ENCODE measurements at places on chromosomes 5 and 9.

- no peak for DNase-seq
These were observed 366.9 kb upstream of the ZNF608 start for GRCh38 chr5:125113328-125113727.

GRCh38 chr5:167339205-167339604 is 952.2 kb upstream of the WWC1 start:
- DNase-seq, result no peak

DNA sequence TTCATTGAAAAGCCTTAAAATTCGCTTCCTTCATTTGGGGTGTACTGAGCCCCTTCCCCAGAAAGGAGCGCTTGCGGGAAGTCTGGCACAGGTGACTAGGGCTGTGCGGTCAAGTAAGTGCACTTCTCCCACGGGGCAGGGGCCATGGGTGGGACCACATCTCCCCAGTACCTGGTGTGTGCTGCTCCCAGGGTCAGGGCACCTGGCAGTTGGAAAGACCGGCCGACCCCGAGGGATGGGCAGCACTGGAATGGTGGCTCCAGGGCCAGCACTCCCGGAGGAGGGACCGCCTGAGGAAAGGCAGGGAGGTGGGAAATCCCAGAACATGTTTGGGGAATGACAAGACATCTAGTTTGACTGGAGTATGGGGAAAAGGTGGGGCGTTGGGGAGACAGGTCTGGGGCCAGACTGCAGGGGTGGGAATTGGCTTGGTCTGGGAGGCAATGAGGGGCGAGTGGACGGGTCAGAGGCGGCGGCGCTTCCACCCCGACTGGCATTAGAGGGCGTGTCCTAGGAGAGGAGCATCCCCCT is 727 bp upstream of the GLIPR2 start:
- DNase-seq, result peak; percentile 84

GRCh38 chr5:177458912-177459350 is 12.3 kb downstream of the PRR7 start:
- peak; percentile 74 for DNase-seq

DNA sequence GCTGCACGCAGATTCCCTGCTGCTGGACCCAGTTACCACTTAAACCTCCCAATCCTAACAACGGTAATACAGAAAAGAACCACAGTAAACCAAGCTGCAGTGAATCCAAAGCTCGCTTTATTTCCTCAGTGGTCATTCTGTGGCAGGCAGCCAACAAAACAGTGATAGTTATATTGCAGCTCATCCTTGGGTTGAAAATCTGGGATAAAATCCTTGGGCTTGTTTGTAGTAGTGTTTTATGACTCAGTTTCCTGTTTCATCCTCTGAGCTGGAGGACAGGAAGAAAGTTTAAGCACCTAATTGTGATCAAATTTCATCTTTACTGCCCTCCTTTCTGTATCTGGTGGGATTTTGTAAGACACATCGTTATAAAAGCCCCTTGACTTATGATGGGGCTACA is 31.4 kb downstream of the HMGCR start:
- DNase-seq, result no peak

DNA sequence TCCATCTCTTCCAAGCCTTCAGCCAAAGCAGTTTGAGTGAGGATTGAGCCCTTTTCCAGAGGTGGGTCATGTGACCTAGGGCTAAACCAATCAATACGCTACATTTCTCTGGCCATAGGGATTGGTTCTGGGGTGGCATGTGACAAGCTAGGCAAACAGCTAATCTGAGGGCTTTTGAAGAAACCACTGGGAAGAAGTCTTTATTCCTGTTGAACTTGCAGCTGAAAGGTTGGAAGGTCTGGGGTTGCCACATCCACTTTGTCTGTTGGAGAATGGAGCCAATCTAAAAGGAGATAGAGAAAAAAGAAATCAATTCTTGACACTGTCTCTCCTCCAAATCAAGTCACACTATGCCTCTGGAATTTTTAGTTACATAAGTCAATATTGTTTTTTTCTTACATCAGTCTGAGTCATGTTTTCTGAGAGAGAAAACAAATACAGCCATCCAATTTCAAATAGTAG is 637.8 kb upstream of the WWC1 start:
- no peak for DNase-seq

GRCh38 chr9:113746486-113746885 is 129.6 kb upstream of the ZNF618 start:
- DNase-seq, result no peak

DNA sequence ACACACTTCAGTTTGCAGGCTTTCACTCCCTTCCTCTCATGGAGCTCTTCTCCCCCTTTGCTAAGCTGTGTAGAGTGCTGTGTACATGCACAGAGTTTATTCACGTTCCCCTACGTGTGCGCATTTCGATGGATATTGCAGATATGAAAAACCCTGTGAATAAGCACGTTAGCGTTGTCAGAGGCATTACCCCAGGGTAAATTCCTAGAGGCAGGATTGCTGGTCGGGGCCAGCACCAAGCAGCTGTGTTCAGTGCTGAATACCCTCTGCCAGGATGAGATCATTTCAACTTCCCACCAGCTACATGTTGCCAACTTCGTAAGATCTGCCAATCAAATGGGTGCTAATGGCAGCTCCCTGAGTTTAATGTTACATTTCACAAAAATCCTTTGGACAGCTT is 172.3 kb upstream of the PPP1R26 start:
- DNase-seq, result no peak

GRCh38 chr5:37875051-37875787 is 35.4 kb upstream of the GDNF start:
- DNase-seq, result no peak

GRCh38 chr5:131209506-131210150 is 38.9 kb downstream of the LYRM7 start:
- DNase-seq, result no peak

- DNase-seq, result no peak
These were observed 211.6 kb downstream of the MAST4 start for GRCh38 chr5:66807743-66808142.

GRCh38 chr5:126055348-126055729 is 367.9 kb upstream of the GRAMD2B start:
- DNase-seq, result no peak

GRCh38 chr5:53473633-53474032 is 6.8 kb upstream of the FST start:
- no peak for DNase-seq

GRCh38 chr9:70049672-70050271 is 6.1 kb downstream of the MAMDC2 start:
- DNase-seq, result no peak

GRCh38 chr5:169458221-169458620 is 125.4 kb upstream of the SPDL1 start:
- no peak for DNase-seq

DNA sequence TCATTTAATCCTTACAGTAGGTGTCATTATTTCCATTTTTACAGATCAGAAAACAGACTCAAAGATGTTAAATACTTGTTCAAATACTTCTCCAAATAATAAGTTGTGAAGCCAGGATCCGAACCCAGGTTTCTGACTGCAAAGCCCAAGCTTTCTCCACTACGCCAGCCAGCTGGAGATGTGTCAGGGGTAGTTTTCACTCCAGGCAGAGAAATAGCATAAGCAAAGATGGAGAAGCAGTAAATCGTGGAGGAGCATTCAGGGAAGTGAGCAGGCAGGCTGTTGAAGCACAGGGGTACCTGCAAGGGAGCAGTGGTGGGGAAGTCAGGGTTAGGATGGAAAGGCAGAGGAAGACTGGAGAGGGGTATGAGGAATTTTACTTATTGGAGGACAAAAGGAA is 2.9 kb downstream of the TLN1 start:
- DNase-seq, result no peak

DNA sequence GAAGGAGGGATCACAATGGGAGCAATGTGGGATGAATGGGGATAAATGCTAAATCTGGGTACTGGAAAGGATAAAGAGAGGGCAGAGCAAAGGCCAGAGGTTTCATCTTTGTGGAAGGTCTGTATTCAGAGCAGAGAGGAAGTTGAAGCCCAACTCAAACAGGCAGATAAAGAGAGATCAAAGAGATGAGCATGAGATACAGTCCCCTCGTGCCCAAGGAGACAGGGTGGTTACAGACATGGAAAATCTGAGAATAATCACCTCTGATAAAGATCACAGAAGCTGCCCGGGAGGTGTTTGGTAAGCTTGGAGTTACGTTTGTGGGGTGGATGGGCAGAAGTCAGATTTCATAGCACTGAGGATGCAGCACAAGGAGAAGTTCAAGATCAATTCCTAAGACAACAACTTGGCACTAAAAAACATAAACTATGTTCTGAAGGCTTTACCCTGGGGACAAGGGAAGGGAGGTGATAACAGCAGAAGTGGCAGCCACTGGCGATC is 459 bp upstream of the ERAP2 start:
- DNase-seq, result no peak

- DNase-seq, result peak; percentile 68
These were observed 241.5 kb downstream of the ARRDC3 start for GRCh38 chr5:91141642-91142041.

- no peak for DNase-seq
These were observed 24.1 kb downstream of the TENT4A start for GRCh38 chr5:6737043-6737941.

DNA sequence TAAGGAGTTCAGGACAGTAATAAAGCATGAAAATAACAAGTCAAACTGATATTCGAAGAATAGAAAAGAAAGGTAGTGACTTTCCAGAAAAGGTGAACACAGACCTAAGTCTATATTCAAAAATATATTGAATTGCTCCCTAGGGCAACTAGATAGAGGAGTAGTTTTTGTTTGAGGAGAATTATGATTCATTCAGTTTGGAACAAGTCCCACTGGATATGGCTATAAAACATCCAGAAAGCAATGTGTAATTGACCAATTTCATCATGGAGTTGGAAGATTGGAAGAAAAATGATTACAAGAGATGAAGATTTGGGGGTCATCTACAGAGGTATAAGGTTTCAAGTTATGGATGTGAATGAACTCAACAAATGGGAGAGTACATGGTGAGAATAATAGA is 117.5 kb upstream of the ZNF462 start:
- no peak for DNase-seq

- DNase-seq, result no peak
These were observed 77.8 kb downstream of the ZCCHC7 start for GRCh38 chr9:37198039-37198729.

- DNase-seq, result no peak
These were observed 80.3 kb downstream of the SGCD start for GRCh38 chr5:156407251-156407650.

- peak; percentile 11 for DNase-seq
These were observed 136.1 kb downstream of the UGCG start for GRCh38 chr9:112032743-112033142.

GRCh38 chr9:87557996-87558395 is 60.3 kb downstream of the DAPK1 start:
- peak; percentile 18 for DNase-seq

DNA sequence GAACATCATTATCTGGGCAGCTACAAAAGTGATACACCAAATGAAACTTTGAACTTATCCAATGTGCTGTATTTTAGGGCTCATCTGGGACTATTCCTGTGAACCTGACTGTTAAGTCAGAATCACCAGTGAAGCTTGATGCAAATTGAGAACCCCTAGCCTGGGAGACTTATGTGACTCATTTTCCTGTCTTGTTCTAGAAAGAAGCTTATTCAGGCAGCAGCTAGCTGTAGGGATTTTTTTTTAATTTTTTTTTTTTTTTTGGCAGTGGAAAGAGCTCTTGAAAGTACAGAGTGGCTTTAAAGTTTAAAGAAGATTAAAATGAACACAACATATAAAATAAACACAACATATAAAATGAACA is 81.1 kb upstream of the TNFAIP8 start:
- DNase-seq, result no peak

- no peak for DNase-seq
These were observed 130.5 kb upstream of the ZNF608 start for GRCh38 chr5:124876983-124877382.

- DNase-seq, result no peak
These were observed 138.9 kb upstream of the SGCD start for GRCh38 chr5:156188016-156188415.

- DNase-seq, result no peak
These were observed 7.4 kb downstream of the SLC12A7 start for GRCh38 chr5:1104327-1105006.

DNA sequence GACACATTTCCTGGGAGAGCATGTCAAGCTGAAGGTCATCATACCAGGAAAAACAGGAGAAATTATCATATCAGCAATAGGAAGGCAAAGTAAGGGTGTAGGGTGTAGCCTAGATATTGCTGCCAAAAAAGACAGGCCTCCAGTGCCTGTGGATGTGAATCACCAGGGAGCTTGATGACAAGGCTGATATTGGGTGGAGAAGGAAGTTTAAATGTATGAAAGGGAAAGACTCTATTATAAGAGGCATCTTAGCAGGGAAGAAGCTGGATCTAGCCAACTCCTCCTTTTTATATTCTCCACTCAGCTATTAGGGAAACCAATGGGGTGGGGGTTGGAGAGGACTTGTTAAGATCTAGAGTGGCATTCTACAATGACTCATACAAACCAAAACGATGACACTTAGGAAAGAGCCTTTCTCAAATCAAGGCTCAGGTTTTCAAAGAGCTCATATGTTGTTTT is 13.4 kb upstream of the TXNDC8 start:
- DNase-seq, result no peak

- peak; percentile 71 for DNase-seq
These were observed 1.7 kb downstream of the EBF1 start for GRCh38 chr5:159097784-159098602.

DNA sequence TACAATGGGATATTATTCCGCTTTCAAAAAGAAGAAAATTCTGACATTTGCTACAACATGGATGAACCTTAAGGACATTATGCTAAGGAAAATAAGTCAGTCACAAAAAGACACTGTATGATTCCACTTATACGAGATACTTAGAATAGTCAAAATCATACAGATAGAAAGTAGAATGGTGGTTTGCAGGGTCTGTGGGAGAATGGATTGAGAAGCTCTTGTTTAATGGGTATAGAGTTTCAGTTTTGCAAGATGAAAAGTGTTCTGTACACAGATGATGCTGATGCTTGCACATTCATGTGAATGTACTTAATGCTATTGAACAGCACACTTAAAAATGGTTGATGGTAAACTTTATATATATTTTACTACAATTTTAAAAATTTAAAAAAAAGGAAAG is 2050.7 kb upstream of the WWC1 start:
- no peak for DNase-seq

- no peak for DNase-seq
These were observed 34.1 kb upstream of the ARRDC3 start for GRCh38 chr5:91417219-91417618.

DNA sequence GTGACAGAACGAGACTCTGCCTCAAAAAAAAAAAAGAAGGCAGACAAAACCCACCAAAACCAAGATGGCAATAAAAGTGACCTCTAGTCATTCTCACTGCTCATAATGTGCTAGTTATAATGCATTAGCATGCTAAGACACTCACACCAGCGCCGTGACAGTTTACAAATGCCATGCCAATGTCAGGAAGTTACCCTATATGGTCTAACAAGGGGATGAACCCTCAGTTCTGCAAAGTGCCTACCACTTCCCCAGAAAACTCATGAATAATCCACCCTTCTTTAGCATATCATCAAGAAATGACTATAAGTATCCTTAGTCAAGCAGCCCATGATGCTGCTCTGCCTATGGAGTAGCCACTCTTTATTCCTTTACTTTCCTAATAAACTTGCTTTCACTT is 4.7 kb upstream of the BICD2 start:
- DNase-seq, result no peak

DNA sequence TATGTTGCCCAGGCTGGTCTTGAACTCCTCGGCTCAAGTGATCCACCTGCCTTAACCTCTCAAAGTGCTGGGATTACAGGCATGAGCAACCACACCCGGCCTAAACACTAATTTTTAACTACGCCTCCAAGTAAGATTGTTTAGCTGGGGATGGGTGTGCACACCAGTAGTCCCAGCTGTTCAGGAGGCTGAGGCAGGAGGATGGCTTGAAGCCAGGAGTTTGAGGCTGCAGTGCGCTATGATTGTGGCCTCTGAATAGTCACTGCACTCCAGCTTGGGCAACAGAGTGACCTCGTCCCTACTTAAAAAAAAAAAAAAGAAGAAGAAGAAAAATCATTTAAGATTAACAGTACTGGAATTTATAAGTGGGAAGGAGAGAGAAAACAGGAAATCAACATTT is 90.8 kb upstream of the NR5A1 start:
- no peak for DNase-seq
